ENCODE measurements at places on chromosomes 11 and 22. TPM values are rescaled to one million over a fixed set of nuclear protein-coding genes. Genes with fewer than 3 reads are reported as not detected.
A peak's percentile ranks its signal among the peaks of the same experiment; 100 is the strongest.

- no peak for DNase-seq
Observed at GRCh38 chr11:67073908-67074307, 17.3 kb downstream of the RHOD start.

DNA sequence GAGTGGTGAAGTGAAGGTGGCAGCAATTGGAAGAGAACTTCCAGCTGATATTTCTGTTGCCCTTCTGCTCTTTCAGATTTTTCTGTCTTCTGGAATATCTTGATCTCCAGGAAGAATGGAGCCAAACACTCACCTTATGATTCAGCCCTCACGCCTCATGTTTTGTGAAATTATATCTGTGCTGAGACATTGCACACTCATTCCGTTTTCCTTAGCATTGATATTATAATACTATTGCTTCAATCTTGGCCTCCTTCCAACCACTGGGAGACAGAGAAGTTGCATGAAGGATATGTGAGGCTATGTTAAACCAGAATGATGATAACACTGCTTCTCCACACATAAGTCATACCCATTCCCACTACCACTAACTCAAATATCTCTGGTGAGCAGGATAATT is 177.9 kb downstream of the ETS1 start:
- DNase-seq, result peak; percentile 33

GRCh38 chr11:79471071-79471844 is 30.4 kb upstream of the TENM4 start:
- no peak for DNase-seq

DNA sequence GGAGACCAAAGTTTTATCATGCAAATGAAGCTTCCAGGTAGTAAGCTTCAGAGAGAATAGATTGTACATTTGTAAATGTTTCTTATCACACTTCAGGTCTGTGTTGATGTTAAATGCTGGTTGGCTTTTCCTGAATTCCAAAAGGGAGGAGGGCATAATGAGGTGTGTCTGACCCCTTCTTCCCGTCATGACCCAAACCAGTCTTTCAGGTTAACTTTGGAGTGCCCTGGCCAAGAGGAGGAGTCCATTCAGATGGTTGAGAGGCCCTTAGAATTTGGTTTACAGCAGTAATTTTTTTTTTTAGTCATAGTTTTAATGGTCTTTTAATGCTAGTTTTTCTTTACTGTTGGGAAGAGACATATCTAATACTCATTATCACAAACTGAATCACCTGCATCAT is 2.5 kb downstream of the OR6X1 start:
- no peak for DNase-seq

DNA sequence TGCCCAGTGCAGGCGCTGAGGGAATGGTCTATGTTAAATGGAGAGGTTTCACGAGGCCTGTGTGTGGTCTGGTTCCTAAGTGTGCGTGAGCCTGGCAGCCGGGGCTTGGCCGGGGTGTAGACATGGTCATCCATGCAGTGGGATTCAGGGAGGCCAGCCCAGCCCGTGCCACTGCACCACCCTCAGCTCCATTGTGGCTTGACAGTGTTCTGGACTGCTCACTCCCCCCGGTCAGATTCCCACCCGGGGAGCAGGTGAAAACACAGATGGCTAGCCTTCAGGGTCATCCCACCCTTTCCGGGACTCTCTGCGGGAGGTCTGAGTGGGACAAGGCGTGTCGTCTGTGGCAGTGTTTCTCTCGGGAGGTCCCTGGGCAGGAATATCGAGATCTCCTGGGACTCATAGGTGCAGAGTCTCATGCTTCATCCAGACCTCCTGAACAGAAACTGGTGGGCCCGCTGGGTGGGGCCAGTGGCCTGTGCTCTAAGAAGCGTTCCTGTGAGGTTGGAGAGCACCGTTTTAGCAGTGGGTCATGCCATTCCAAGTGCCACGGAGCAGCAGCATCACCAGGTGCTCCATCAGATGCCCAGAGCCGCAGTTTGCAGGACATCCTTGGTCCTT is 52.3 kb downstream of the ST14 start:
- no peak for DNase-seq

DNA sequence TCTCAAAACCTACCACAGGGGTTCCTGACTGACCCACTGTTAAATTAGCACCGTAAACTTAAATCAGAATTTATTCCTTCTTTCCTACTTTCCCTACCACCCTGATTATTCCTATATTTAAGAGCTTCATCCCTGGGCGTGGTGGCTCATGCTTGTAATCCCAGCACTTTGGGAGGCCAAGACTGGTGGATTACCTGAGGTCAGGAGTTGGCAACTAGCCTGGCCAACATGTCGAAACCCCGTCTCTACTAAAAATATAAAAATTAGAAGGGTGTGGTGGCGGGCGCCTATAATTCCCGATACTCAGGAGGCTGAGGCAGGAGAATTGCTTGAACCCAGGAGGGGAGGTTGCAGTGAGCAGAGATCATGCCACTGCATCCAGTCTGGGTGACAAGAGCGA is 20.3 kb downstream of the ALG9 start:
- DNase-seq, result no peak

- DNase-seq, result no peak
Observed at GRCh38 chr11:132312161-132312560, 941.7 kb downstream of the NTM start.

DNA sequence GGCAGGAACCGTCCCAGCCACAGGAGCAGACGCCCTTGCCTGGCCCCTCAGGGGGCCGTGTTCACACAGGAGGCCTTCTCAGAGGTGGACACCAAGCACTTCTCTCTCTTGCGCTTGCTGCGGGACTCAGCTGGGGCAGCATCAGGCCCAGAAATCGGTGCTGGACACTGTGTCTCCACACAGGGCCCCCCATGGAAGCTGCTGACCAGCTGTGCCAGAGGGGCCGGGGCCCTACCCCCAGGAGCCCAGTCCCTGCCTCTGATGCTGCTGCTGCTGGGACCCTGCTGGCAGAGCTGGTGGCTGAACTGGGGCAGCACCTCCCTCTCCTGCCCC is 4.0 kb downstream of the PLXNB2 start:
- no peak for DNase-seq

- no peak for DNase-seq
Observed at GRCh38 chr22:43753688-43754087, 58.4 kb downstream of the EFCAB6 start.

DNA sequence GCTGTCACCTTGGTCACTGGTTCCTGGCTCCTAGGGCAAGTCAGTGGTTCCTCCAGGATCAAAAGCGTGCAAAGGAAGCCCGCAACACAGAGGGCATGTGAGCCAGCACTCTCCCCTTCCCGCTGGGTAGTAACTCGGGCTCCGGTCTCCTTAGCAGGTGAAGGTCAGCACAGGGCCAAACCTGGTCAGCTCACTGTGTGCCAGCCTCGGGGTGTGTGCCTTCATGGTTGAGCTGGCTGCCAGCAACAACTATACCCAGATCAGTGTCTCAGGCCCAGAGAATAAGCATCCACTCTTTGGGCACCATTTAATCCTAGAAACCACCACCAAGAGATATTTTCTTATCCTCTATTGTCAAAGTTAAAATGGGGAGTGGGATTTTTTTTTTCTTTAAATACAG is 16.1 kb upstream of the CCDC86 start:
- no peak for DNase-seq

DNA sequence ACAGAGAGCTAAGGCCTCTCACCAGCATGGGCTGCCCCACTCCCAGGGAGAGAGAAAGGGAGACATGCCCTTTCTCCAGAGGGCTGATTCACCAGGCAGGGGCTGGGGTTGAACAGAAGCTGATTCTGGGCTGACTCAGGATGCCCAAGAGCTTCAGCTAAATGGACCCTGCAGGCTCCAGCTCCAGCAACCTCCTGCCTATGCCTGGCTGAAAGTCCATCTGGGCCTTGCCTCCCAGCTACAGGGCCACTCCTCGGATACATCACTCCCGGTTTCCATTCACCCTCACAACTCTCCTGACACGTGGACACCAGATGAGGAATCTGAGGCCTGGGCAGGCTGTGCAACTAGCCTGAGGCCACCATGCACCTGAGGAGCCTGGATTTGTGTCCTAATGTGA is 215.5 kb downstream of the BUD13 start:
- DNase-seq, result no peak

DNA sequence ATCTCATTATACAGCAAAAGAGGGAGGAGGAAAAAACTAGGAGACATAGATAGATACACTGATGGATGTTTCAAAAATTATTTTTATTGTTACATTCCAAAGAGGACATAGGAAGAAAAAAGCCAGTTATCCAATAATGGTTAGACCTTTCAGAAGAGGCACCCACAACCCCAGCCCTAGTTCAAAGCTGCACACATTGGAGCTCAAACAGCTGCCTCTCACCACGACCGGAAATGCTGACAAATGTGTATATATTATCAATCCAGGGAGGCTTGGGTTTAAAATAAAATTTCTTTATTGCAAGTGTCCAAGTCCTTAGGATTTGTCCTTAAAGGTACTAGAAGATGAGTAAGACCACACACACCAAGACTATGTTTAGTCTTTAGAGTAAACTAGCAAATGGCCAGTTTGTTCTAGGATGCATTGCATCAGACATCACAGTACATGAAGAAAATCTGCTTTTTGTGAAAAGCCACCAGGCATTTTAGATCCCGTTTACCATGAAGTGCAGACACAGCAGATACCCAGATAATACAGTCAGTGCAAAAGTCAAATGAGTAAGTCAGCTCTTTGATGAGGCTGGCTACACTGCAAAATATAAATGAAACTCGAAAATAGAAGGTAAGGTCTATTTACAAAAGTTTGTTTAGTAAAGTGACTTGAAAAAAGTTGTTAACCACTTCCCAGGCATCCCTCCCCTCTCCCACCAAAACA is 4.6 kb upstream of the ASCL3 start:
- no peak for DNase-seq

- DNase-seq, result no peak
Observed at GRCh38 chr11:76825726-76826396, 34.9 kb upstream of the ACER3 start.

DNA sequence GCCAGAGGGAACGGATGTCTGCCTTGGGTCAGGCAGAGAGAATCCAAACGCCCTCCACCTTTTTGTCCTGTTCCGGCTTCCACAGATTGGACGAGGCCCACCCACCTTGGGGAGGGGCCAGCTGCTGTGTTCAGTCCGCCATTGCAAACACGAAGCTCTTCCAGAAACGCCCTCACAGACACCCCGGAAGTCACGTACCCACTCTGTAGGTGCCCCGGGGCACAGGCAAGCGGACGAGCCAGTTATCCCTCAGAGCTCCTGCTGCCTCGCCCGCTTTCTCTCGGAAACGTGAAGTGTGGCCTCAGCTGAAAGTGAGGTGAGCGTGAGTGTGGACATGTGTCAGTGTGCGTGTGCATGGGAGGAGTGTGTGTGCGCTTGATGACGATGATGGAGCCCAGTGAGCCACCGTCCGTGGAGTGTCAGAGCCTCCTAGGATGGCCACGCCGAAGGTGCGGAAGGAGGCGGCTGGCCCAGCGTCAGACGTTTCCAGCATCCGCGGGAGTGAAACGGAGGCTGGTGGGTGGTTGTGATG is 869.2 kb downstream of the TBC1D22A start:
- DNase-seq, result no peak

- no peak for DNase-seq
Observed at GRCh38 chr11:88340366-88340935, 2.9 kb upstream of the CTSC start.

- no peak for DNase-seq
Observed at GRCh38 chr11:11085580-11085979, 227.7 kb upstream of the ZBED5 start.

GRCh38 chr11:25899617-25900160 is 432.2 kb upstream of the ANO3 start:
- no peak for DNase-seq

DNA sequence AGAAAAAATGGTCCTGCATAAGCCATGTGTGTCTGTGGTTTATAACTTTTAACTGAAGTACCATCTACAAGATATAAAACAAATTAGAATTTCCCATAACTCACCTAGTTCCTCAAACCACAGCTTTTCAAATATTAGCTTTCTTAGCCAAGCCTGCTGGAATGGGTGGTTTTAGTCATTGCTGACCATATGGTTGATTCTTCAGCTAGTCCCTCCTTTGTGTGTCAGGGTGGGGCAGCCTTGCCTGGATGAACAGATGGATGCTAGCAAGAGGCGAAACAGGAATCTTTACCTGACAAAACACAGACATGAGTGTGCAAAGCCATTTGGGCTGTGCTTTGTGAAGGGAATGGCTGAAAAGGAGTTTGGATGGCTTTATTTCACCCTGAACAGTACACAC is 6.9 kb upstream of the B3GNT6 start:
- DNase-seq, result no peak

GRCh38 chr11:114138411-114138810 is 78.9 kb downstream of the ZBTB16 start:
- no peak for DNase-seq

DNA sequence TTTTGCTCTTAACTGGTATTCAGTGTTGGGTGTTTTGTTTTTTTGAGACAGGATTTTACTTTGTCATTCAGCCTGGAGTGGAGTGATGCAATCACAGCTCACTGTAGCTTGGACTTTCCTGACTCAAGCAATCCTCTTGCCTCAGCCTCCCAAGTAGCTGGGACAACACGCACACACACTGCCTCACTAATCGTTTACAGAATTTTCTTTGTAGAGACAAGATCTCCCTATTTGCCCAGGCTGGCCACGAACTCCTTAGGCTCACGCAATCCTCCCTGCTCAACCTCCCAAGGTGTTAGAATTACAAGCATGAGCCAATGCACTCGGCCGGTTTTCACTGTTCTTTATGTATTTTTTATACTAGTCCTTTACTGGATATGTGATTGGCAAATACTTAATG is 51.0 kb upstream of the IGLL5 start:
- DNase-seq, result no peak

DNA sequence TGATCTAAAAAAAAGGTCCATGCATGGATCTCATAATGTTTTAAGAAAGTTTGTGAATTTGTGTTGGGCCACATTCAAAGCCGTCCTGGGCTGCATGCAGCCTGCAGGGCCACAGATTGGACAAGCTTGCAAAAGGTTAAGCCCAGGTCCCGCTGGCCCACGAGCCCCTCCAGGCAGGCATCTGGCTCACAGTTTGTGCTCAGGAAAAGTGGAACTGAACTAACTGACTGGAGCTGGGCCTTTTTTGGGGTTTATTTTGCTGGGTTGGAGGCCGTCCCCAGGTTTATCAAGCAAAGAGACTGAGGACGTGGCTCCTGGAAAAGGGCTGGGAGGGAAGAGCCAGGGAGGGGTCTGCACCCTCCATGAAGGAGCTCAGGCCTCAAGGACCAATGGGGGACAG is 32.1 kb upstream of the BAIAP2L2 start:
- no peak for DNase-seq

GRCh38 chr11:132463295-132464002 is 1068.9 kb downstream of the OPCML start:
- DNase-seq, result no peak

GRCh38 chr11:69002110-69002569 is 10.9 kb downstream of the MRGPRF start:
- DNase-seq, result no peak

Gene WBP2NL
- total RNA-seq, result 0.20 TPM

Gene OR5J2
- not detected for total RNA-seq

Gene CALCB
- total RNA-seq, result 0.07 TPM

Gene MMP1
- 1,378 TPM for total RNA-seq

Gene SCGB1A1
- not detected for total RNA-seq

Gene CDON
- total RNA-seq, result 1.8 TPM

Gene OR52N4
- not detected for total RNA-seq

Gene OR52I2
- total RNA-seq, result not detected

Gene MIOX
- total RNA-seq, result not detected

Gene PKNOX2
- not detected for total RNA-seq

Gene LRRC74B
- total RNA-seq, result not detected

Data from pulmonary artery endothelial cell (primary cell).